ENCODE measurements at places on chromosomes 1 and 21.
A peak's percentile ranks its signal among the peaks of the same experiment; 100 is the strongest.

DNA sequence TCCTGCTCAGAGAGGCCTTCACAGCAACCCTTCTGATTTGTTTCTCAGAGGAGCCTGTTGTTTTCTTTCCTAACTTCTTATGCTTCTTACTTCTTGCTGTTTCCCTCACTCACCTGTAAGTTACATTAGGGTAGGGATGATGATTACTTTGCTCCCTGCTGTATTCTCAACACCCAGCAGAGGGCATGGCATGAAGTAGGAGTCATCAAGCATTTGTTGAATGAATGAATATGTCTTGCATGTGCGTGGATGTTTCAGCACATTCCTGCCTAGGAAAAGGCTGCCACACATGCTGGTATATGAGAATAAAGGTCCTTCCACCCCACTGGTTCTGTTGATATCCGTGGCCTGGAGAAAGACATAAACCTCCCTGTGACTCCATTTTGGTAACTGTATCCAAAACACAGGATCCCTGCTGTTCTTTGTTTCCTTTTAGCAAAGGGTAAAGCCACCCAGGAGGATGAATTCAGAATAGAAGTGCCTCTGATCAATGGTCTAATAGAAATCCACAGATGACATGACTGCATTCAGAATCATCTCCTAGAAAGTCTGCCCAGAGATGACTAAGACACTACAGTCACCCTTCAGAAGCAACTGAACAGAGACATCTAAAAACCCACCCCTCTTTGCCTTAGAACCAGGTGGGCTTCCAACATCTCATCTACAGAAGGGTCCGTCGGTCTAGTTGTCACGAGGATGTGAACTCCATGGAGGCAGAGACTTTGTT is 168.8 kb downstream of the ZSCAN20 start:
- no peak for DNase-seq

GRCh38 chr1:103267893-103268292 is 159.6 kb upstream of the COL11A1 start:
- no peak for DNase-seq

GRCh38 chr1:116855191-116855619 is 54.5 kb upstream of the PTGFRN start:
- peak; percentile 46 for DNase-seq

- DNase-seq = no peak
Observed at GRCh38 chr1:56834137-56834900, 15.1 kb upstream of the FYB2 start.

- DNase-seq = no peak
Observed at GRCh38 chr1:178122283-178122682, 28.4 kb downstream of the RASAL2 start.

GRCh38 chr21:46055863-46056281 is 42.0 kb upstream of the COL6A2 start:
- DNase-seq = no peak

GRCh38 chr1:53543778-53544695 is 84.8 kb downstream of the DMRTB1 start:
- DNase-seq = no peak

DNA sequence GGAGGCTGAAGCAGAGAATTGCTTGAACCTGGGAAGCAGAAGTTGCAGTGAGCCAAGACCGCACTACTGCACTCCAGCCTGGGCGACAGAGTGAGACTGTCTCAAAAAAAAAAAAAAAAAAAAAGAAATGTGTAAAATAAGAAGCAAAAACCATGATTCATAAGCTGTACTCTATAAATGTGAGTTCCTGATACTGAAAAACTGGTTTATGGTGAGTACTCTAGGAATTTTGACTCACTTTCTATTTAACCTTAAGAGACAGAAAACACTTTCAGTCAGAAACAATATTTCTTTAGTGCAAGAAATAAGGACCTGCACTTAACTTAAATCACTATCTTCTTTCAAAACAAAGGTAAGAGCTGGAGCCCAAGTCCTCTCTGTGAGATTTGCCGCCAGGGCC is 19.9 kb upstream of the POU2F1 start:
- DNase-seq = no peak

DNA sequence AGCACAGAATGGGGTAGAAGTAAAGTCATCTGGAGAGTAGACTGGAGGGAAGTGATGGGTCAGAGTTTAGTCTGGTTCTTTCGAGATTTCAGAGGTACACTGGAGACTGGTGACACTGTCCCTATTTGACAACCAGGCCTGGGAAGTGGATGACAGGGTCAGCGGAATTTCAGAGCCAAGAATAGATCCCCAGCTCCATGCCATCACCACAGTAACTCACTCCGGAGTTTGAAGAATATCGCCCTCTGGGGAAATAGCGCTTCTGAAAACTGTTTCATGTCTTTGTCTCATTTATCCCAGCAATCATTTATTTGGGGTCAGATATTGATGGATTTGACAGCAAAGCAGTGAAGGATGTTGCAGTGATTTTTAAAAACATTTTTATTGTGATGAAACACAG is 7.6 kb upstream of the NFASC start:
- no peak for DNase-seq

DNA sequence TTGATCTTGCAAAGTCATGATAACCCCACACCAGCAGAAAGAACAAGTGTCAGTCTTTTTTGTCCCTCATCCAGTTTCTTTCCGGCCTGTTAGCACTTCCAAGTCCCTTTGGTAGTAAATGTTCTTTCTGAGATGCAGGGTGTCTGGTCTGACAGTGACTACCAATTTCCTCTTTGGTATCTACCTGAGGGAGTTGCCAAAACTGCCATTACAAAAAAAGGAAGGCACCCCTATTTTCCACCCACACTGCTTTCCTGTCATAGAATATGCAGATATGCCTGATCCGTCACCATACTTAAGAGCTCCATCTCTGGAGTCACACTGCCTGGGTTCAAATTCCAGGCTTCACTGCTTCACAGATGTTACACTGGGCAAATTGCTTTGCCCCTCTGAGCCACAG is 72.4 kb downstream of the ZNF281 start:
- no peak for DNase-seq

Data from BE2C (cell line).